ENCODE measurements at places on chromosomes 6 and 20.

GRCh38 chr6:1735239-1735803 is 125.6 kb downstream of the FOXC1 start:
- DNase-seq, result no peak

DNA sequence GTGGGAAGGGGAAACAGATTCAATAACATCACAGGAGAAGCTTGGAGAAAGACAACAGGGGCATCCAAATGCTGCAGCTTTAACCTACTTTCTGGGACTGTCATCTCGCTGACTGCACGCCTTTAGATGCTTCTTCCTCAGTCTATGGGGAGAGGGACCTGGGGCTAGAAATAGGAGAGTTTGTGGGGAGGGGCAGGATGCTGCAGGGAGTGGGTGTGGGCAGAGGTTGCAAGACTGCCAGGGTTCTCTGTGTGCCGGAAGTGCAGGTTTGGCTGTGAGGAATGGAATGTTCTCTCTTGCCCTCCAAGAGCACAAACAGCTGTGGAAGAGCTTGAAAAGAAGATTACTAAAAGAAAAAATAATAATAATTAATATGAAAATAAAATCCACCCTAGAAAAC is 93.2 kb downstream of the FOXO3 start:
- DNase-seq, result no peak

DNA sequence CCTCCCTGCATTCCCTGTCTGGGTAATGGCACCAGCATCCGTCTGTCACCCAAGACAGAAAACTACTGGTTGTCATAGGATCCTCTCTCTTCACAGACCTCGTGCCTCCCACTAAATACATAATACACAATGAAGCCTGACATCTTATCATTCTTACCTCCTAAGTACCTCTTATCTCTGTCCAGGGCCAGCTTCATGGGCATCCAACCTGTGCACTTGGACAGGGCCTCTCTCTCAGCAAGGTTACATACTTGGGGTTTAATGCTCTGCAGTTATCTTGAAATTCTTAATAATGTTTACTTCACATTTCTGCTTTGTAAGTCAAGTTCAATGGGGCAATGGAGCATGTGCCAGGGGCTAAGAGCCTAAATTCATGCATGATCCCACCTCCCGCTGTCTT is 30.8 kb upstream of the KLHL31 start:
- DNase-seq, result no peak

- DNase-seq, result no peak
Observed at GRCh38 chr6:130982135-130982534, 80.9 kb downstream of the EPB41L2 start.

DNA sequence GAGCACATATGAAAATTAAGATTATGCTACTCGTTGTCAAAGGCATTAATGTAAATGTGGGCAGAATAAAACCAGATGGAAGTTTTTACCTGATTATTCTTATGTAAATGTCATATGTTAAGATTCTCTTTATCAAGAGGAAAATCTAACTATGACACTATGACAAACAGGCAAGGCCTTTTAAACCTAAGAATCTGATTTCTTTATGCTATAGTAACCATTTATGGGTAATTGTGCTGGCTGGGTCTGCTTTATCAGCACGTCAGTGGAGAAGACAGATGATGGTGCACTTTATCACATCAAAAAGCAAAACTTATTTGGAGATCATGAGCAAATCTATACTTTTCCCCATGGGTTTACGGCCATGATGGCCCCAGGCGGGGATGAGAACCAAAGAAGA is 412.0 kb upstream of the NOX3 start:
- no peak for DNase-seq

DNA sequence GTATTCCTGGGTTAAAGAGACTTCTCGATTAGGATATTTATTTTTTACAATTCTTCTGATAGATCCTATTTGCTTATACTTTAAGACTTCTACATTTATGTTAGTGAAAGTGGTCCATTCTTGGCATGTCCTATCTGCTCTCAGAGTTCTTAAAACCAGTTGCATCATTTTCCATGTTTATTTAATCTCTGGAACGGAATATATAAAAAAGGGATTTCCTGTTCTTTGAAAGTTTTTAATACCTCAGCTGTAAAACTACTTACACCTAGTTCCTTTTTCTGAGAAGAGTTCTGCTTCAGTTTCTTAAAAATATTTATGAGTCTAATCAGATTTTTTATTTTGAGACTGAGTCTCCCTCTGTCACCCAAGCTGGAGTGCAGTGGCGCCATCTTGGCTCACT is 18.0 kb upstream of the MYL9 start:
- no peak for DNase-seq

GRCh38 chr20:32312718-32313424 is 35.4 kb downstream of the KIF3B start:
- no peak for DNase-seq

- DNase-seq, result no peak
Observed at GRCh38 chr6:1271071-1271763, 40.7 kb upstream of the FOXQ1 start.

- DNase-seq, result no peak
Observed at GRCh38 chr6:13550656-13551055, 23.7 kb upstream of the SIRT5 start.

DNA sequence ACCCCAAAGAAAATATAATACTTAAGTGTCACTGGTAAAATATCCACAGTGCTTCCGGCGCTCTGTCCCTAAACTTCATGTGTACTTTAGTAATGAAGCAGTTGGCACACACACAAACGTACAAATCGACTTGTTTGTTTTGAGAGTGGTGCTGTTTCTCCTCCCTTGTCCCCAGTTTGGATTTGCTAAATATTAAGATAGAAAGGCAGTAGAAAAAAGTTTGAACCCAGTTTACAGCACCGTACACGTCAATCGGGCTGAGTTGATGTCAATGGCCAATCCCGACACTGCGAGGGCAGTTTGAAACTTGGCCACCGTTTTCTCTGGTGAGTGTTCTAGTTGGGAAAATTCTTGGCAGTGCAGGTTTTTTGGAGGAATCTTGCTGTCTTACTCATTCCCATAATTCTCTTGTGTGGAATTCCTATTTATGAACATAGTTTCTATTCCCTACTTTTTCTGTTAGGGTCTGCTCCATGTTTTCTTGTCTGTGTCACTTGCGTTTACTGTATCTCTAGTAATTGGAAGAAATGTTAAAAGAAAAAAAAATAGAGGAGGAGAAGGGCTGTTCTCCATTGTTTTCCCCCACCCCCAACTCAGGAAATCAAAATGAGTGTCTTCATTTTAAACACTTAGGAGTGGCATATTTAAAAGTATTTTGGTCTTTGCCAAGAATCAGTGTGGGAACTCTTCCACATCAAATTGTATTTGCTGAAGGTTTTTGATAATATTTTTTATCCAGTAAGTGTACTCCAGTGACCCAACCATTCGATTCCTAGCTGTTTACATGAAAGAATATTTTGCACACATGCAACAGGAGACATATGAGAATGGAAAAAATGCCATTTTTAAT is 72.3 kb downstream of the OR2B2 start:
- DNase-seq, result no peak

- no peak for DNase-seq
Observed at GRCh38 chr6:78867020-78867369, 356 bp upstream of the IRAK1BP1 start.

GRCh38 chr6:20691185-20691584 is 156.9 kb downstream of the CDKAL1 start:
- no peak for DNase-seq

DNA sequence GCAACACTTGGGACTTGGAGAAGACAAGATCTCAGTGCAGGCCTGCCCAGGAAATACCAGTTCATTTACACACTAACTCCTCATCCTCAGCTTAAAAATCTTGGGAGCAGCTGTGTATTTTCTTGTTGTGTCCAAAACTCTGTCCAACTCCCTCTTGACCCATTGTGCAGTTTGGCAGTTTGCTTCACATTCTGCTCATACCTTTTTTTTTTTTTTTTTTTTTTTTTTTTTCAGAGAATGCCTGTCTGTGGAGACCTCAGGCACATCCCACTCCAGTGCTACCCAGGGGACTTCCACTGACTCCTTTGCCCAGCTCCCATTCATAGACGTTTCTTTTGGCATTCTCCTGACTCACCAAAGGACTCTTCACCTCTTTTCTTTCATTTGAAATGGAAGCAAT is 265.8 kb upstream of the TCF21 start:
- DNase-seq, result no peak

DNA sequence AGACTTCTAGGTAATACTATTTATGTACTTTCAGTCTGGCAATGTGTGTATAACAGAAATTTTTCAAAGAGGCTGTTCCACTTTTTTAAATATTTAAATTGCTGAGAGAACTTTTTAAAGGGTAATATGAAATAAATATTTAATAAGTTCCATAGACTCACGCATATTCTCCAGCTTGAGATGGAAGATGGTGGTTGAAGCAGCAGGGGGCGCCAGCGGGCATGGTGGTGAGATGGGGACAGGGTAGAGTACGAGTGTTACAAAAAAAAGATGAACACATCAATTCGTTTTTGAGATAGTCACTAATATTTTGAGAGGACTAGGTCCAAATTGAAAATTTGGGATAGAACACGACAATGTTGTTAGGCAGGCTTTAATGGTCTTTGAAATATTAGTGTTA is 68.4 kb downstream of the RSPO3 start:
- peak; percentile 79 for DNase-seq

GRCh38 chr6:2549834-2550233 is 200.9 kb downstream of the MYLK4 start:
- no peak for DNase-seq

DNA sequence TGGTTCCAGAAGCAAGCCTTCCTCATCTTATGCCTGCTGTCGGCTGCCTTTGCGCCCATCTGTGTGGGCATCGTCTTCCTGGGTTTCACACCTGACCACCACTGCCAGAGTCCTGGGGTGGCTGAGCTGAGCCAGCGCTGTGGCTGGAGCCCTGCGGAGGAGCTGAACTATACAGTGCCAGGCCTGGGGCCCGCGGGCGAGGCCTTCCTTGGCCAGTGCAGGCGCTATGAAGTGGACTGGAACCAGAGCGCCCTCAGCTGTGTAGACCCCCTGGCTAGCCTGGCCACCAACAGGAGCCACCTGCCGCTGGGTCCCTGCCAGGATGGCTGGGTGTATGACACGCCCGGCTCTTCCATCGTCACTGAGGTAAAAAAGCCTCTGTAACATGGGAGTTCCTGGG is 366 bp downstream of the SLC22A1 start:
- DNase-seq, result no peak

- DNase-seq, result no peak
Observed at GRCh38 chr6:149410557-149410956, 10.5 kb downstream of the SUMO4 start.

DNA sequence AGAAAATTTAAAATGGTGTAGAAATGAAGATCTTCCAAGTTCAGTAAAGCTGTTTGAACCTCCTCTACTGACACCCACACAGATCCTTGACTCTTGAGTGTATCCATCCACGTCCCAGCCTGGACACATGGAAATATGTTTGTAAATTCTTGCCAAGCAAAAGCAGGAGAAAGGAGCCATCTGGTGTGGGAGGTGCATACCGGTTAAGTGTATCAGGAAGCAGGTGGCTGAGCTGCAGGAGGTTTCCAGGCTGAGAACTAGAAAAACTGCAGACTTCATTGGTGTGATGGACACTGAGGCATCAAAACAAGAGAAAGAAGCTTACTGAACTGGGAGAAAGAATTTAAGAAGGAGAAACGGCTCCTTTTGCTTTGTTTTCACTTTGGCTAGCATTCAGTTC is 229.9 kb upstream of the GRIK2 start:
- DNase-seq, result no peak

DNA sequence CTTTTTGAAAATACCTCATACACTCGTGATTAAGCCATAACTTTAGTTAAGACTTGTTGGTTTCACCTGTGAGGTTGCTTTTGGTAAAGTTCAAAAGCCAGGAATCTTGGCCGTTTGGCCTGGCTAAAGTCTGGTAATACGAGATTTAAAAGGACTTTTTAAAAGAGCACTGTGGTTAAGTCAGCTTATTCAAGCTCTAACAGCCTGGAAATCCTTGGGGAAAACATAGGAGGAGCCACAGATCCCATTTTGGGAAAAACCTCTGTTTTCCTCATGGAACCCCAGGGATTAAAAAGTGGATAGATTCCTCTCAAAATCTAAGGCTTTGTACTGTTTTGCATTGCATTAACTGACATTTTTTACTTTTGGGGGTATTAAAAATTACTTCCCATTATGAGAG is 13.7 kb upstream of the SLC22A16 start:
- DNase-seq, result no peak

DNA sequence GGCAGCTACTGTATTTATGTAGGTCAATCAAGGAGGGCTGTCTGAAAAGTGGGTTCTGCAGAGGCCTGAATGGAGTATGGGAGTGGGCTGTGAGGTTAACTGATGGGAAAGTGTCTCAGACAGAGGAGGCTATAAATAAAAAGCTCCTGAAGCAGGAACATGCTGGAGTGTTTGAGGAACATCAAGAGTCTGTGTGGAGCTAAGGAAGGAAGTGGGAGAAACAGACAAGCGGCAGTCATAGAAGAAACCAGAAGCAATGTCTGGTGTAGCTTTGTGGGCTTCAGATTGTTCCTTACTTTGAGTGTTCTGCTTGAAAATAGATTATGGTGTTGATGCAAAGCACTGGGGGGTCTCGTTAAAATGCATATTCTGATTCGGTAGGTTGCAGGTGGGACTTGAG is 101.5 kb upstream of the OGFRL1 start:
- no peak for DNase-seq

- no peak for DNase-seq
Observed at GRCh38 chr6:75437421-75437891, 56.1 kb downstream of the FILIP1 start.

DNA sequence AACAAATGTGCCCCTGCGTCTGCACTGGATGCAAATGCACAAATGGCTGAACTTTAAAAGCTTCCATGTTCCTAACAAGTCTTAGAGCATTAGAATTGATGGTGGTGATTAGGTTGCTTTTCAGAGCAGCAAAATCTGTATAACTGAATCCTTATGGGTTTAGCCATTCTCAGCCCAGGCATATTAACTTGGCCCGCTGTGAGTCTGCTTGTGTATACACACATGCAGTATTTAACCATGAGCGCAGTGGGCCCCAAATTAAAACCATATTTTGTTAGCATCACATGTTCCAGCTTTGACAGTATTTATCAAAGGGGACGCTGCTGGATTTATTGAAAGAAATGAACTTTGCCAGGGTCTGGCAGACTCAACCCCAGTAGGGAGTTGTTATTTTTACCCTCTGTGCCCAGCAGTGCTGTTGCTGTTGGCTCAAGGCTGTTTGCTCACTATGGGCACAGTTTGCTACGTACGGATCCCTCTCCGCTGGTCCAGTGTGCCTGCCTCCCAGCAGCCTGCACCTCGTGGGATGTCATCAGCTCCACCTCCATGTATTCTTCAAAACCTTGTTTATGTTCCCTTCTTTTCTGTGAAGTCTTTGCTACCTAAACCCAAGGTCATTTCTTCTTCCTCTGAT is 144.7 kb downstream of the QRSL1 start:
- DNase-seq, result no peak

DNA sequence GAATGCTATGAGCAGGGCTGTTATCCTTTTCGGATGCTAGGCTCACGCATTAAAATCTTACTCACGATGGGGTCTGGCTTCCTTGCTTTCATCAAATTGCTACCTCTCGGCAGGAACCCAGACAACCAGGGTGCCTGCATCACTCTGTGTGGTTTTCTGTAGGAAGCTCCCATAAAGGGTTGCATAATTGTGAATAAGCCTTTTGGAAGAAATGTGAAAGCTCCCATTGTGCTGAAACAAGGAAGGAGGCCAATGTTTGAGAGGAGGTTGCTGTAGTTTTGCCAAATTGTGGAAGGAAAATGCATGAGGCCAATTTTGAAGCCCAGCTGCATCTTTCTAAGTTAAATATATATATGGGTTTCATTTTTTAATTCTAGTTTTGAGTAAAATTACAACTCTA is 615.5 kb downstream of the C6orf118 start:
- DNase-seq, result no peak

- peak; percentile 70 for DNase-seq
Observed at GRCh38 chr20:35207950-35208611, 18.4 kb upstream of the MMP24 start.

Measured in stimulated activated CD4-positive, alpha-beta T cell treated with anti-CD3 and anti-CD28 coated beads, Interleukin-4, amount 100 ng/mL, for 48 hours (primary cell).